ENCODE measurements at places on chromosomes 3 and 15. TPM values are rescaled to one million over a fixed set of nuclear protein-coding genes. Genes with fewer than 3 reads are reported as not detected.

DNA sequence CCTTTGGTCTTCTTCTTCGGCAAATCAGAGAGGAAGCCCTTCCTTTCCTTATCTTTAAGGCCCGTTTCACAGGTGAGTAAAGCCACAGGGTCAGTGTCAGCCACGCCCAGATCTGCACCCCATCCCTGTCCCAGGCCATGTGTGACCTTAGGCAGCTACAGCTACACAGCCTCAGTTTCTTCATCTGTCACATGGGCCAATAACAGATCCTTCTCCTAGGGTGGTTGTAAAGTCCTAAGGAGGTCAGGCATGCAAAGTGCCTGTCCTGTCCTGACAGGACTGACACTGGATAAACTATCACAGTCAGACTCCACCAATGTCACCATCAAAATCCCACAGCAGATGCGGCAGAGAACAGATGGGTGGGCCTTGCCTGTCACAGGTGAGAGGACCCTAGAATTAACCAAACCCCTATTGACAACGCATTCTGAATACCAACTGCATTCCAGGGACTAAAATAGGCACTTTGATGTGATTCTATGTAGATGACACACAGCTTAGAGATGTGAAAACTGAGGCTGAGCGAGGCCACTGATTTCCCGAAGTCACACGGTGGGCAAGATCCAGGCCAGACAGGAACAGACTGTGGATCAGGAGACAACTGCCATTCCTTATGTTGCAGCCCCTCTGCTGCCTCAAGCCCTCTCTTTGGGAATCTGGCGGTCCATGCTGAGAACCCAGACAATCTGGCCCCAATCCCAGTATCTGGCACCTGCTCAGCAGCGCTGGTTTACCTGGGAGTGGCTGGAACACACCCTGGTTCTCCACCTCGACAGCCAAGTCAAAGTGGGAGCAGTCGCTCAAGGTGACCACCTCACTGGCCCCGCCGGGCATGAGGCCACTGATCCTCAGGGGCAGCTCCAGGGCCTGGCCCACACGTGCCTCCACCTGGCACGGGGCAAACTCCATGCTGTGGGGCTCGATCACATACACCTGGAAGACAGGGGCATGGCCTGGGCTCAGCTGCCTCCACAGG, 48.7 kb downstream of the NUP210 start:
- no peaks in the 10 kb centered on the region for H3K4me1 ChIP-seq
- no peak for DNase-seq
- H3K27ac ChIP-seq = no peak overlapping the region
- H3K36me3 ChIP-seq = peaks cover 31% of the 10 kb centered on the region

- H3K27ac ChIP-seq = no peak overlapping the region
- no peak overlapping the region for H3K4me3 ChIP-seq
- no peak for DNase-seq
- H3K36me3 ChIP-seq = no peaks in the 10 kb centered on the region
- no peaks in the 10 kb centered on the region for H3K4me1 ChIP-seq
These were observed 138.2 kb downstream of the UBE2E2 start for GRCh38 chr3:23341147-23341838.

GRCh38 chr3:149018247-149018646, 26.9 kb downstream of the GYG1 start:
- H3K4me1 ChIP-seq = peaks cover 35% of the 10 kb centered on the region
- DNase-seq = no peak
- H3K27me3 ChIP-seq = no peaks in the 10 kb centered on the region
- H3K4me3 ChIP-seq = no peak overlapping the region
- no peak overlapping the region for H3K27ac ChIP-seq

ISLR gene
- total RNA-seq = not detected

- H3K4me1 ChIP-seq = peaks cover 28% of the 10 kb centered on the region
- no peaks in the 10 kb centered on the region for H3K27me3 ChIP-seq
- DNase-seq = no peak
- H3K4me3 ChIP-seq = no peak overlapping the region
- H3K36me3 ChIP-seq = no peaks in the 10 kb centered on the region
These were observed 135.5 kb downstream of the TGFBR2 start for GRCh38 chr3:30741889-30742288.

ZNF445 gene
- total RNA-seq = 18.7 TPM

- H3K27ac ChIP-seq = peak overlapping the region; percentile 41
- no peak for DNase-seq
- H3K4me3 ChIP-seq = no peak overlapping the region
These were observed 102.0 kb downstream of the TPRG1 start for GRCh38 chr3:189273736-189274135.

ATP13A4 gene
- total RNA-seq = 0.31 TPM

DNA sequence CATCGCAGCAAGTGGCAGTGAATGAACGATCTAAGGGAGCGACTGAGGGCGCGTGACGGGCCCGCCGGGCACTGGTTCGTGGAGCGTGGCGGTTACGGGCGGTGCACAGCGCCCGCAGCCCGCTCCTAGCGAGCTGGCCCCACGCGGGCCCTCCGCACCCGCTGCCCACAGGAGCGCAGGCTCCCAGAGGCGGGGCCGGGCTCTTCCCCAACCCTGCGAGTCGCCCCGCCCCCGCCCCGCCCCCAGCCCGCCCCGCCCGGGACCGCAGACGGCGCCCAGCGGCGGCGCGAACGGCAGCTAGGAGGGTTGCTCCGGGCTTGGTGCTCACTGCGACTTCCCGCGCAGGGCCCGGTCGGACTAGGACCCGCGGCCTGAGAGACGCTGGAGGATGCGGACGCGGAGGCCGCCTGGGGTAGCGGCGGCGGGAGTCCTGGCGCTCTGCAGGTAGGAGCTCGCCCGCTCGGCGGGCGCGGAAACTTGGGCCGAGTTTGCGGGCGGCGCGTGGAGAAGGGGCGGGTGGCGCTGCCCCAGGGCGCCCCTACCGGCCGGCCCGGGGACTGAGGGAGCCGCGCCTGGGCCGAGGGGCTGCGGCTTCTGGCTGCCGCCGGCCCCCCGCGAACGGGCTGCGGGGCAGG, at the start of gene C15orf39:
TSS of gene C15orf39 (plus strand) at position 267 of the 635 bp plus-strand sequence. CDS start 4,167 bp downstream, outside the sequence.
- peaks cover 6% of the 10 kb centered on the region for H3K36me3 ChIP-seq
- DNase-seq = peak; percentile 74
- H3K27ac ChIP-seq = peak within 1 kb of the TSS; percentile 90
- peak within 1 kb of the TSS; percentile 92 for H3K4me3 ChIP-seq
- H3K27me3 ChIP-seq = peaks cover 4% of the 10 kb centered on the region

GOLGA8N gene
- 7.7 TPM for total RNA-seq

DNA sequence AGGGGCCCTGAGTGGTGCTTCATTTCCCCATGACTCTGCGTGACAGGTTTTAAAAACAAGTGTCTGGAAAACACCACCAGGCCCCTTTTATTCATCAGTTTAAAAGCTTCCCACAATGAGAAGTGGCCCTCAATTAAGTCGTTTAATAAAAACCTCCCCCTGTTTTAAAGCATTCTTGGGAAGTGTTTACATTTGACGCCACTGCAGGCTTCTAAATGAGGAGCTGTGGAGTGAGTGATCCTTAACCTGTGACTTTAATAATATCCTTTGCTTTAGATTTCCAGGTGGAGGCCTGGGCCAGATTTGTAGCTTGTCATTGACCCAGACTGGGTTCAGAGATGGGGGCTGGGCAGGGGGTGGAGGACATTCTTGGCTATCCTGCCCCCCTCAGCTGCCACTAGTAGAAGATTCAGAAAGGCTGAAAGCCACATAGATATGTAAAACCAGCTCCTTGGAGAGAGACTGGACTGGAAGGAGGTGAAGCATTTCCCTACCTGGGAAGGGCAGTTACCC, 11.3 kb downstream of the CGNL1 start:
- H3K4me3 ChIP-seq = no peak overlapping the region
- no peak for DNase-seq
- no peaks in the 10 kb centered on the region for H3K4me1 ChIP-seq
- H3K27ac ChIP-seq = no peak overlapping the region
- no peaks in the 10 kb centered on the region for H3K36me3 ChIP-seq

- H3K27me3 ChIP-seq = no peaks in the 10 kb centered on the region
- no peak overlapping the region for H3K27ac ChIP-seq
These were observed 340.9 kb upstream of the TPRG1 start for GRCh38 chr3:188830893-188831292.

DNA sequence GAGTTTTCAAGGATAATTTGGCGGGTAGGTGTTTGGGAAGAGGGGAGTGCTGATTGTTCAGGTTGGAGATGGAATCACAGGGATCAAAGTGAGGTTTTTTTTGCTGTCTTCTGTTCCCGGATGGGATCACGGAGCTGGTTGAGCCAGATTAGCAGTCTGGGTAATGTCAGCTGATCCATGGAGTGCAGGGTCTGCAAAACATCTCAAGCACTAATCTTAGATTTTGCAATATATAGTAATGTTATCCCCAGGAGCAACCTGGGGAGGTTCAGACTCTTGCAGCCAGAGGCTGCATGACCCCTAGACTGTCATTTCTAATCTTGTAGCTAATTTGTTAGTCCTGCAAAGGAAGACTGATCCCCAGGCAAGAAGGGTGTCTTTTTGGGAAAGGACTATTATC, 354.1 kb upstream of the SGO1 start:
- DNase-seq = no peak
- no peak overlapping the region for H3K27ac ChIP-seq
- no peaks in the 10 kb centered on the region for H3K4me1 ChIP-seq
- H3K4me3 ChIP-seq = no peak overlapping the region
- H3K36me3 ChIP-seq = no peaks in the 10 kb centered on the region
- no peaks in the 10 kb centered on the region for H3K27me3 ChIP-seq

DNA sequence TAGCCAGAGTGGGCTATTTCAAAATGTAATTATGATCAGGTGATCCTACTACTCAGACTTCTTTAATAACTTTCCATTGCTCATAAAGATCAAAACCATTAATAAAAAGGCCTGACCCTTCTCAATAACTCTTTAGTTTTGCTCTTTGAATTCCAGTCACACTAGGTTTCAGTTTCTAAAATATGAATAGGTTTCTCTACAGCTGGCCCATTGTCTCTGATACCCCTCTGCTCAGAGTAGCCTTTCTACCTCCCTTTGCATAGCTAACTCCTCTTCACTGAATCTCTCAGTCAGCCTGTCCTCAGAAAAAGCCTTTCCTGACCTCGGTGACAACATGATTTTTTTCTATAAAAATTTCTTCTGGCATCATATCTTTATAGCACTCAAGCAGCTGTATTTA, 209.1 kb downstream of the UNC13C start:
- no peak for DNase-seq
- H3K27me3 ChIP-seq = peaks cover 2% of the 10 kb centered on the region
- no peak overlapping the region for H3K4me3 ChIP-seq
- no peaks in the 10 kb centered on the region for H3K36me3 ChIP-seq

DNA sequence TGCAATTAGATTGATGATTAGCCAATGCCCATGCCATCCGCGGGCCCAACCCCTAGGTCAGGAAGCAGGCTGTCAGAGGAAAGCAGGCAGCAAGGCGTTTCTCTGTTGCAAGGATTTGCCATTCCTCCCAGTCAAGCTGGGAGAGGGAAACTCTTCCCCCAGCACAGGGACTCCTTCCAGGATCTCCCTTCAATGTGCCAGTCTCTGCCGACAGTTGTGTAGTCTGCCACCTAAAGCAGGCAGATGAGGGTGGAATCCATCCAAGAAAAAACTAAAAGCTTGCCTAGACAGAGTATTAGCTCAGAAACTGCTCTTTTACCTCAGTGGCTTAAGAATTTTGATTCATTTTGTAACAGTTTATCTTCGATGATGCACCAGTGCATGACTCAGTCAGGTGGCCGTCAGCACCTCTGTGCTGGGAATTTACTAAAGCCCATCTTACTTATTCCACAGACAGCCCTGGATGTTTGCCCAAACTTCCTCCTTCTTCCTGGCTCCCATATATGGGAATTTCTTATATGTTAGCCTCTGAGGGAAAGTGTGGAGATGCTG, 501.5 kb upstream of the THBS1 start:
- H3K4me1 ChIP-seq = no peaks in the 10 kb centered on the region
- H3K27ac ChIP-seq = no peak overlapping the region
- peaks cover 6% of the 10 kb centered on the region for H3K27me3 ChIP-seq
- H3K36me3 ChIP-seq = no peaks in the 10 kb centered on the region

C3orf49 gene
- not detected for total RNA-seq

PFKFB4 gene
- 15.5 TPM for total RNA-seq

- no peak overlapping the region for H3K27ac ChIP-seq
- DNase-seq = no peak
- H3K36me3 ChIP-seq = no peaks in the 10 kb centered on the region
- no peaks in the 10 kb centered on the region for H3K4me1 ChIP-seq
These were observed 675 bp downstream of the RYR3 start for GRCh38 chr15:33311312-33311971.

- H3K4me1 ChIP-seq = peaks cover 17% of the 10 kb centered on the region
- H3K27me3 ChIP-seq = peaks cover 36% of the 10 kb centered on the region
- peak overlapping the region; percentile 18 for H3K27ac ChIP-seq
- H3K4me3 ChIP-seq = peak overlapping the region; percentile 79
- peak; percentile 17 for DNase-seq
These were observed 16.5 kb upstream of the LAMP3 start for GRCh38 chr3:183178833-183179549.

CHRM5 gene
- total RNA-seq = not detected

DNA sequence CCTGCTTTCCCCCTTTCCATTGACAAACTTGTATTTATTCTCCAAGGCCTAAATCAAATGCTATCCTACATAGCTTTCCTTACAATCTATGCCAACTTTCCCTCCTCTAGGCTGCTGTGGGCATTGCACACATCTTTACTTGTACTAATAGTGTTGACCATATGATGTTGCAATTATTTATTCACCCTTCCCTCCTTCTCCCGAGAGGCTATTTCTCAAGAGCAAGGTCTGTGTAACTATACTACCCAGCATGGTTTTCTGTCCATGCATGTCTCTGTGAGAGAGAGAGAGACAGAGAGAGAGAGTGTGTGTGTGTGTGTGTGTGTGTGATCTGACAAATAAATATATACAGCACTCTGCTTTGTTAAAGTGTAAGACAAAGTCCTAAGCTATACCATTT, 63.8 kb downstream of the GTPBP8 start:
- no peak for DNase-seq
- H3K4me3 ChIP-seq = no peak overlapping the region
- no peak overlapping the region for H3K27ac ChIP-seq
- no peaks in the 10 kb centered on the region for H3K36me3 ChIP-seq
- H3K27me3 ChIP-seq = no peaks in the 10 kb centered on the region
- peaks cover 6% of the 10 kb centered on the region for H3K4me1 ChIP-seq

- DNase-seq = no peak
- peak overlapping the region; percentile 15 for H3K27ac ChIP-seq
- H3K36me3 ChIP-seq = no peaks in the 10 kb centered on the region
- peaks cover 40% of the 10 kb centered on the region for H3K4me1 ChIP-seq
- no peaks in the 10 kb centered on the region for H3K27me3 ChIP-seq
- peak overlapping the region; percentile 37 for H3K4me3 ChIP-seq
These were observed 84.8 kb downstream of the XXYLT1 start for GRCh38 chr3:195186041-195186709.

GRCh38 chr15:95972041-95972553, 358.4 kb upstream of the NR2F2 start:
- H3K27ac ChIP-seq = no peak overlapping the region
- no peak overlapping the region for H3K4me3 ChIP-seq
- no peak for DNase-seq
- no peaks in the 10 kb centered on the region for H3K4me1 ChIP-seq

Measured in activated T-helper 1 cell treated with anti-CD3 and anti-CD28 coated beads, Interleukin-12 subunit alpha, Interleukin-12 subunit beta, Interleukin-2, Interleukin-4 antibody, amounts not matched to agents 30 ng/mL and 10 ng/mL and 1 ng/mL, durations not matched to agents 14 hours and 24 hours and 36 hours (primary cell).